ENCODE measurements at places on chromosomes 6 and 20.

DNA sequence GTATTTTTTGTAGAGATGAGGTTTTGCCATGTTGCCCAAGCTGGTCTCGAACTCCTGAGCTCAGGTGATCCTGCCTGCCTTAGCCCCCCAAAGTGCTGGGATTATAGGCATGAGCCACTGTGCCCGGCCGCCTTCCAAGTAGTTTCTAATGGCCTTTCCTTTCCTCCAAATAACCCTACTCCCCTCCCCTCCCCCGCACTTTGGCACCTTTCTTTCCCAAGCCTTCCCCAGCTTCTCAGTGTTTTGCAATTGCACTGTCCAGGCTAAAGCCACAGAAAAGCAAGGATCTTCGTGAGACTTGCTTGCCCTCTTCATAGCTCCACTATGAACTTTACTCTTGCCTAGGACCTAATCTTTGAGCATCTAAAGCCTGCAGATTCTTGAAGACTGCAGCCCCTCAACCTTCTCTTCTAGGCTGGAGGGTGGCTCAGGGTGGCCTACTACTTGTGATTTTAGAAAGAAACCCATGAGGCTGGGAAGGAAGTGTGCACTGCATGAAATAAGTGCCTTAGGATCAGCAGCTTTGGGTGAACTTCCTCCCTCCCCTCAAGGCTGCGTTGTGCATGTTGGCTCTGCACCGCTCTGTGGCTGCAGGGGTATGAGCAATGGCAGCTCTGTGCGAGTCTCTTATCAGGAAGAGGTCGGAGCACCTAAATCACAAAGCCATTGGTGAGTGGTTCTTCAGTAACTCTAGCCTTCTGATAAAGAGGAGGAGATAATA is 152.4 kb upstream of the SNX9 start:
- no peak for DNase-seq

- DNase-seq = no peak
Measured at GRCh38 chr20:25012616-25013189, 20.2 kb upstream of the APMAP start.

- DNase-seq = peak; percentile 40
Measured at GRCh38 chr6:12637960-12638641, 78.5 kb upstream of the PHACTR1 start.

- no peak for DNase-seq
Measured at GRCh38 chr6:52622810-52623209, 46.0 kb upstream of the TRAM2 start.

DNA sequence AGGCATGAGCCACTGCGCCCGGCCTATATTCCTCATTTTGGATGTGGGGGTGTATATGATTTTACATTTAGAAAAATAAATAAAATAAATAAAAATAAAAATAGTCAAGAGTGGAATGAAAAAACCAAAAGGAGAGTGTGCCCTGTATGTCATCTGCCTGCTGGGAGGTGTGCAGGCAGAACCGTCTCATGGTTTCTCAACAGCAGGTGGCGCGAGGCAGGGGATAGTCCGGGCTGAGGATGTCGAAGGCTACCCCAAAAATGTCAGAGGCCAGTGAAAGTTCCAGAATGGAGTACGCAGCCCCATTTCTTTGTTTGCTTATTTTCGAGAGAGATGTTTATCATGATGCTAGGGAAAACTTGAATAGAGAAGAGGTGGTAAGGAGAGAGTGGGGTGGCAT is 16.4 kb upstream of the KIF16B start:
- no peak for DNase-seq

DNA sequence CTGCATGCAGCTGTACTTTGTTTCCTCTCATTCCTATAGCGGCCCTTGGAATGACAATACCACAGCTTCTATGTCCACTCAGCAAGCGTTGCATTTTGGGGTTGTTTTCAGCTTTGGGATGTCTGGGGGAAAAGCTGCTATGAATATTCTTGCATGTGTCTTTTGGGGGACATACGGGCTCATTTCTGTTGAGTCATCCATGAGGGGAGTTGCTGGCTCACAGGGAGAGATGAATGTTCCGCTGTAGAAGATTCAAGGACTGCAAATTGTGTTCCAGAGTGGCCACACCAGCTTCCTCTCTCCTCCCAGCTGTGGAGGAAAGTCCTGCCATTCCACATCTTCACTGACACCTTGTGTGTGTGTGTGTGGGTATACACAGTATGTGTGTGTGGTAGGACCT is 43.3 kb downstream of the TGM2 start:
- no peak for DNase-seq

DNA sequence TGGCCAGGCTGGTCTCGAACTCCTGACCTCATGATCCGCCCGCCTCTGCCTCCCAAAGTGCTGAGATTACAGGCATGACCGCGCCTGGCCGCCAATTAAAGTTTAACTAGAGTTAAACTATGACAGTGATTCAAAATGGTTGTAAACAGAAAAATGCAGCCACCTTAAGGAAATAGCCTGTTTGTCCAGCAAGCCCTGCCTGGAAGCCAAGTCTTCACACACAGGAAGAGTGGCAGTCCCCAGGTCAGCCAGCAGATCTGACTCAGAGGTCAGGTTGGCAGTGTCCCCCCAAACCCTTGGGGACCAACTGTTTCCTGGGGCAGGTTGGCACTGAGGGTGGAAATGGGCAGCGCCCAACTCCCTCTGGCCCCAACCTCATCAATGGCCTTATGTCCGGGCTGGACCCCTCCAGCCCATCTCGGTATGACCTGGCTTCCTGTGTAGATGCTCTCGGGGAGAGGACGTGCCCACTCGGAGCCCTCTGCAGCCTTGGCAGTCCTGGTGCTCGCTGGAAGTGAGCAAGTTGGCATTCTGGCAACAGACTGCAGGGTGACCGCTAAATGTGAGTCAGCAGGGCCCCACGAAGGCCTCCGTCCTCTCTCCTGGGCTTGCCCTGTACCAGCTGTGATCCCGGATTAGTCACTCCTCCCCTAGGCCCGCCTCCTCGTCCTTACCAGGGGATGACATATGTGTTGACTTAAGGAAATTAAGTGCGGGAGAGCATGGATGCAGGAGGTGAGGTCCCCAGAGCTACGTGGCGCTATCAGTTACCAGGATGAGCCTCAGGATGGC is 9.7 kb upstream of the HSP90AB1 start:
- peak; percentile 63 for DNase-seq

DNA sequence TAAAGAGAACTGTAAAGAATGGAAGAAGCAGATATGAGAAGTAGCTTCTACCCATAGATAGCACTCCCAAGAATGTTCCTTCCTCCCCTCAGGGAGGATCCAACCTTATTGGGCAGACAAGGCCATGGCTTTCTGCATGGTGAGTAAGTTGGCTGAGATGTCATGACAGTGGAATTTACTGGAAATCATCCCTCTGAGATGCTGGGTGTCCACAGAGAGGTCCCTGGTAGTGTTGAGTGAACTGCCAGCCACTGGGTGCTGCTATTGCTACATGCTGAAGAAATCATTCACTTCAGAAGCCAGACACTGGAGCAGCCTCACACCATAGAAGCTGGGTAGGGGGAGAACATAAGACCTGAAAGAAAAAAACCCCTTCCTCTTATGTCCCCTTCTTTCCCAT is 46.4 kb upstream of the FERMT1 start:
- no peak for DNase-seq

- no peak for DNase-seq
Measured at GRCh38 chr20:39645131-39645530, 683.0 kb downstream of the DHX35 start.

GRCh38 chr20:19265646-19266374 is 53.4 kb downstream of the SLC24A3 start:
- no peak for DNase-seq

- DNase-seq = no peak
Measured at GRCh38 chr6:118736440-118736839, 85.0 kb upstream of the CEP85L start.
